HEK293T (cell line): ENCODE measurements at places on chromosomes 1 and 21.

DNA sequence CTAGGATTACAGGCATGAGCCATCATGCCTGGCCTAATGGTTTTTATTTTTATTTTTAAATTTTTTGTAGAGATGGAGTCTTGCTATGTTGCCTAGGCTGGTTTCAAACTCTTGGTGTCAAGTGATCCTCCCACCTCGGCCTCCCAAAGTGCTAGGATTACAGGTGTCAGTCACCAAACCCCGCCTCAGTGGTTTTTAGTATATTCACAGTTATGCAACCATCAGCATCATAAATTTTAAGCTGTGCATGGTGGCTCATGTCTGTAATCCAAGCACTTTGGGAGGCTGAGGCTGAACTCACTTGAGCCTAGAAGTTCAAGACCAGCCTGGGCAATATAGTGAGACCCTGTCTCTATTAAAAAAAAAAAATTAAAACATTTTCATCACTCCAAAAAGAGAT, 28.6 kb downstream of the PIK3CD start:
- DNase-seq = no peak

GRCh38 chr1:111422546-111423391, 4.8 kb downstream of the OVGP1 start:
- DNase-seq = no peak

DNA sequence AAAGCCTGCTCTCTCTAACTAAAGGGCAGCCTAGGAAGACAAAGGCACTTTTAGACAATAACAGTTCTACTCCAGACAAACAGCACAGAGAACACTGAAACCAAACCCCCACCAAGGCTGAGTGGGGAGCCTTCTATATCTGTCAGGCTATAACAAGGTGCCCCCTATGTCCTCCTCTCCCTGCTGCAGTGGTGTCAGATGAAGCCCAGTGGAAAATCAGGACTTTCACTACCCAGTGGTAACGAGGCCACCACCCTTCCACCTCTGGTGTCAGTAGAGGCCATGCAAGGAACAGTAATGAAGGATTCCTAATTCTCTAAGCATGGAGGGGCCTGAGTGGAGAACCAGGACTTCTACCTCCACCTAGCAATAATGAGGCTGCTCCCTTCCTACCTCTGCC, 83.7 kb downstream of the ZSWIM5 start:
- DNase-seq = no peak

GRCh38 chr1:86018283-86018923, 138.2 kb downstream of the COL24A1 start:
- DNase-seq = peak; percentile 39

DNA sequence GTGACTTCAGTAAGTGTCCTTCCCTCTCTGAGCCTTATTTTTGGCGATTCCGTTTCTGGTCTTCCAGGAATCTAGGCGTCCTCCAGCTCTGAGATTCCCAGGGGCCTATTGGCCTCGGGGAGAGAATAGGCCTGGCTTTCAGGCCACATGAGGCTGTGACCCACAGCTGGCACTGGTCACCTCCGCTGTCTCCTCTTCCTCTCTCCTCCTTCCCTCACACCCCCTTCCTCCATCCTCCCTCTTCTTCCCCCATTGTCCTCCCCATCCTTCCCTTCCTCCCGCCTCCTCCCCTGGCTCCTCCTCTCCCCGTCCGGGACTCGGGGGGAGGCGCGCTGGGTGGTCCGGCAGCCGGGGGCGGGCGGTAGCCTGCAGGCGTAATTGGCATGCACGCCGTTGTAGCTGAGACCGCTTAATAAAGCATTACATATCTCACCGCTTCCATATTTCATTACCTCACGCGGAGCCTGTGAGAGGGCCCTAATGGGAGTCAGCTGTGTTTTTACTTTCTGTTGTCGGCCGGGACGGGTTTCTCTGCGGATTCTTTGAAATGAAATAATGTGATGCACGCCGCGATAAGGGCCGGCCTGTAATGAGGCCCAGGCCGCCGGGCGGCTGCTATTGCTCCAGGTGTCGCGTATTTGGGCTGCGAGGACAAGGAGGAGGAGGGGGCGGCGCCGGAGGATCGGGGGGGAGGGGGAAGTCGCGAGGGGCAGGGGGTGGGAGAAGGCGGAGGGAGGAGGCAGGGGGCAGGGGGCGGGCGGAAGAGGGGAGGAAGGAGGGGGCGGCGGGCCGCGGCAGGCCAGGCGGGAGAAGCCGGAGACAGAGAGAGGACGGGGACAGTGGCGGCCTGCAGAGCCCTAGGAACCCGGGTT, 95.3 kb downstream of the FOXD2 start:
- DNase-seq = peak; percentile 42

- no peak for DNase-seq
Measured at GRCh38 chr21:9008636-9009035, 1512.7 kb upstream of the TPTE start.

DNA sequence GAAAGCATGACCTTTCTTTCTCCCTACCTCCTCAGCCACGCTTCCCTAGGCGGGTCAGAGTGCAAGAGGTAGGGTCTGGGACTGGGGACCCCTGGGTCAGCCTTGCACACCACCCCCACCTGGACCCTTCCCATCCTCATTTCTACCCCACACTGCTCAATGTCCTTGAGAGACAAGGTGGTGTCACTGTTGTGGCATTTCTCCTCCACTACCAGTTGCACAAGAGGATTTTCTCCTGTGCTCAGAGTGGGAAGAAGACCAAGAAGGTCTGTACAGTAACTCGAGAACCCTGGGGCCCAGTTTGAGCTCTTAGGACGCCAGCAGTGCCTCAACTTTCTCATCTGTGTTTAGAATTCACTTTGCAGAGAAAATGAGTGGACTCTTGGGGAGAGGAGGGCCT, 49.4 kb upstream of the CD34 start:
- no peak for DNase-seq

DNA sequence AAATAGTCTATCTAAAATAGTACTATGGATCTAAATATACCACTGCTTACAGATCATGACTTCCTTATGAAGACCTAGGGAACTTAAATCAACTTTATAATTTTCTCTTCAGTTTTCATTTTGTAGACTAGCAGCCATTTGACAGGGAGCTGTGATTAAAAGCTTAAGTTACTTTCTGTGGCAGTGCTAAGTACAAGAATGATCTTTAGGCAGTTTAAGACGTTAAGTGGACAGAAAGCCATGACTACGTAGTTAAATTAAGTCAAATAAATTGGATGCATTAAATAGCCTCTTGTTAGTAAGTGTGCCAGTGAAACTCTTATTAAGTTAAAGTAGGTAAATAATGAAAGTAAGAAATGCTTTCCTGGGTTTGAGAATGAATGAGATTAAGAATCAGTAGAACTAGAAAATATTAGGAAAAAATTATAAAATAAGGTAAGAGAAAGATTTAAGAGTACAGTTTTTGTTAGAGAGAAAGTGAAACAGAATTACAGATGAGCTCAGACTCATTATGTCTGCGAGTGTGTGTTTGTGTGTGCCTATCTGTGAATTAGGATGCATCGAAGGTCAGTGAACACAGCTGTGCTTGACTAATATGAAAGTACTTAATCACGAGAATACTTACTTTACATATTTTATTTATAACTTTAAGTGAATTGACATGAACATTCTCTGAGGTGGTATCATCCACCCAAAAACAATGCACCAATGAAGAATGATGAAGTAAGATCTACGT, 336.9 kb downstream of the KCNT2 start:
- no peak for DNase-seq

GRCh38 chr1:52533713-52534112, 19.2 kb downstream of the TUT4 start:
- DNase-seq = no peak

DNA sequence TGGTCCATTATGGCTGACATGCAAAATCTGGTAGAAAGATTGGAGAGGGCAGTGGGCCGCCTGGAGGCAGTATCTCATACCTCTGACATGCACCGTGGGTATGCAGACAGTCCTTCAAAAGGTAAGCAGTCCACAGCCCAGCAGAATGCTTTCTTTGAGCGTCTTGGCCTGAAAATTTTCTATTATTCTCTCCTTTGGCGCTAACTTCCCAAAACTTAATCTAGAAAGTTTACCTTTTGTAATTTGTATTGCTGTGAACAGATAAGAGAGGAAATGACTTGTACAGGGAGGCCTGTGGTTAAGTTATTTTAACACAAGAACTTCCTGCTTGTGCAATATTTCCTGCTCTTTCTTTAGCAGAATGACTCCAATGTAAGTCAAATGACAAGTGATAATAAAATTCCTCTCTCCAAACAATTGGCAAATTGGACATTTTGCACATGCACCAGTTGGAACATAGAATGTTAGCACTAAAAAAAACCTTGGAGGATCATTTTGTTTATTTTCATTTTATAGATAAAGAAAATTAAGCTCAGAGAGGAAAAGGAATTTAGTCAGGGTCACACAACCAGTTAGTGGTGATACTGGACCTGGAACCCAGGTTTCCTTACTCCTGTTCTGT, 18.9 kb downstream of the CAP1 start:
- DNase-seq = no peak

DNA sequence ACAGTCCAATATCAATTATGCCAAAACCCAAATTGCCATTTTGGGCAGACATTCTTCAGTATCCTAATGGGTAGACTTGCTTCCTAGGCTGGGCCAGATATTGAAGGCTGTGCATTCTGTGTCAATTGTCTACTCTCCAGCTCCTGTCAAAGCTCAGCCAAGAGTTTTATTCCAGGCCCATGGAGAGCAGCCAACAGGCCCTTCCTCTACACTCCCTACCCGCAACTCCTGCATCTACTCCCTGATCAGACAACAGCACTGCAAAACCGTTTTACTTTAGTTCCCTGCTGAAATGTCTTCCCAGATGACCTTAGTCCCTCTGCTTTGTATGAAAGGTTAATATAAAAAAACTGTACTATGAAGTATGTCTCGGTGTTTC, 6.6 kb upstream of the ADORA3 start:
- no peak for DNase-seq

- no peak for DNase-seq
Measured at GRCh38 chr1:215878128-215878527, 311.0 kb downstream of the KCTD3 start.
